ENCODE measurements at places on chromosomes 4 and X.

DNA sequence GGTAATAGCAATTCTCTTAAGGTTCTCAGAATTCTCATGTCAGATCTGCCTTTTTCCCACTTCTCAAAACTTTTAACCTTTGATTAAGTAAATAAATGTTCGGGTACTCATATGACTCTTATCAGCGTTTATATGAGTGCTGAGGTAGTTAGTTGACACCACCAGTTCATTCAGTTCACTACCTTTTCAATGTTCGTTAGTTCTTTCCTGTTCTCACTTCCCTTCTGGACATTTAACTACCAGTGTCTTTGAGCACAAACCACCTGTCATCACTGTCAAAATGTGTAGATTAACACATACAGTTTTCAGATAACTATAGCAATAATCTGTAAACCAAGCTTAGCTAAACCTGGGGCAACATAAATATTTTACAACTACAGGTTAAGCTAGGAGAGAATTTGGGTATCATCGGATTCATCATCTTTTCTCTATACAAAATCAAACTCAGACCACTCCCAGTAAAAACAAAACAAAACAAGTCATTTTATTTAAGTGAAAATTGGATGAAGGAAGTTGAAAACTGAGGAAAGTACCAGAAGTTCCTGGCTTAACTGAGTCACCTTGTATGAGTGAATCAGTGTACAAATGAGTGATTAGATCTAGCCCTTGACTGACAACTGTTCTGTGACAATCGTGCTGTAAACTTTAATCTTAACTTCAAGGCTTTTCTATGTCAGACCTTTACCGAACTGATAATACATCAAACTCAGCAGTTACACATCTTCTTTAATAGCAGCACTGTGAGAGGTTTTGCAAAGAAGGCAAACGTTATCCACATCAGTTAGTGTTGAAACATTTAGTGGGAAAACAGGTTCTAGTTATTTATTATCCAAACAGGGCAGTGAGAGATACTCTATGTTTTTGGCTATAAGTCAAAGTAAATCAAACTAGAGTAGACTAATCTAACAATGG is 41.9 kb downstream of the ARHGEF38 start:
- DNase-seq = peak; percentile 4

DNA sequence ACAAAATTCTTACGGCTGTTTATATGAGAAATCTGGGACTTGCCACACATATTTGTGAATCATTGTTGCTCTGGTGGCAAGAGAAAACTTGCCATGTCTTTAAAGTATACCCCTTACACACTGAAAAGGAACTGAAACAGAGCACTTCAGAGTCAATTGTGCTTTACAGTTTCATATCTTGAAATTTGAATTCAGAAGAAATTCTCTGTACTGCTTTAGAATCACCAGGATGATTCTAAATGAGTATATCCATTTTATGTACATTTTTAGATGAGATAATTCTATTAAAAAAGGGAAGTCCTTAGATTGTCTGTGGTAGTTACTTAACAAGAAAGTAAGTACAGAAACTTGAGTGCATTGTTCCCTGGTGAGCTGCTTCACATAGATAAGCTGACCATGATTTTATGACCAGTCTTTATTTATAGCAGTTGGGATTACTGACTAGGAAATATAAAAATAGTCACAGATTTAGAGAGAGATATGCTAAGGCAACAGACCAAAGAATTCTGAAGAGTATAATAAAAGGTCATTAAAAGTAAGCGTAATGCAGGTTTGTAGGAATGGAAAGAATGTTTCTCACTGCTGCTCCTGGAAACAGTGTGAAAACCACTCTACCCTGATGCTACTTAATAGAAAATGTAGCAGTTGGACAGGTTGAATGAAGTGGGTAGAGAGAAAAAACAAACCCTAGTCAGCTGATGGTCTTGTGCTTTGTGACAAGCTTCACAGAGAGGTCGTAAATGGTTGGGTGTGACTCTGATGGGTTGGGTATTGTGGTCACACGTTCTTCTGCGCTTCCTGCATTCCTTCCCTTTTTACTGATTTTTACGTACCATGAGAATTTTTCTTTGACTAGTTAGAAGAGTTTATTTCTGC is 41.0 kb downstream of the FNIP2 start:
- peak; percentile 36 for DNase-seq

- DNase-seq = no peak
These were observed 11.4 kb upstream of the PCDH18 start for GRCh38 chr4:137543648-137544047.

GRCh38 chr4:186771624-186772023 is 48.0 kb upstream of the FAT1 start:
- DNase-seq = no peak

DNA sequence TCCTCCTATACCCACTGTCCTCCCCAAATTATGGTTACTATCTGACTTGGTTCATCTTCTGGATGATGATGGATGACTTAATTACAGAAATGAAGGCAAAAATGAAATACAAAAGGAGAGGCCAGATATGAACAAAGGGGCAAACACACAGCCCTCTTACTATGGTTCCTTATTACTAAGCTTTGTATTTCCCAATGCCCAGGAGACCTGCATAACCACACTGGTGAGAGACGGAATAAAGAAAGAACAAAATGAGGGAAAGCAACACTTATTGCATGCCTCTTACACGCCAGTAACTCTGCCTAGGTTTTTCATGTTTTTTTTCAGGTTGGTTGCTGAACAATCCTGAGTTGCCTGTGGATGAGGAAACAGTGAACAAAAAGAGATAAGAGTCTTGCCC is 120.5 kb downstream of the SLC10A7 start:
- DNase-seq = no peak

GRCh38 chr4:3390288-3390811 is 51.4 kb upstream of the HGFAC start:
- no peak for DNase-seq

DNA sequence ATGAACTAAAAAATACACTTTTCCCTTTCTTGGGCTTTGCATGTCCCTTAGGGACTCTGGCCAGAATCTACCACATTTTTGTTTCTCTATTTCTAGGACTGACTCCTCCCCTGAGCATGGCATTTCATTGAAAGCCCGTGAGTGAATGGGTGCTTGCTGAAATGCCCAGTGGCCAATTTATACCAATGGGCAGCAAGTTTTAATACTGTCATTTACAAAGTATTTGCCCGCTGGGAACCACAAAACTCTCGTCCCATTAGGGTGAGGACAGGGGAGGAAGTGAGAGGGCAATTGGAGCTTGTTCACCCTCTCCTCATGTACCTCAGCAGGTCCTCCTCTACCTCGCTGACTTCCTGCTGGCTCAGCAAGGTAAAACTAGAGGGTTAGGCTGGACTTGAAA is 1.1 kb downstream of the SRPX2 start:
- DNase-seq = no peak

DNA sequence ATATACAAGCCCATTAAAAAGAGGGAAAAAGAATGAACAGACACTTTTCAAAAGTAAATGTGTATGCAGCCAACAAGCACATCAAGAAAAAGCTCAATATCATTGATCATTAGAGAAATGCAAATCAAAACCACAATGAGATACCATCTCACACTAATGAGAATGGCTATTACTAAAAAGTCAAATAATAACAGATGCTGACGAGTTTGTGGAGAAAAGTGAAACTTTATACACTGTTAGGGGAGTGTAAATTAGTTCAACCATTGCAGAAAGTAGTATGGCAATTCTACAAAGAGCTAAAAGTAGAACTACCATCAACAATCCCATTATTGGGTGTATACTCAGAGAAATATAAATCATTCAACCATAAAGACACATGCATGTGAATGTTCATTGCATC is 203.0 kb downstream of the ARAP2 start:
- DNase-seq = no peak

DNA sequence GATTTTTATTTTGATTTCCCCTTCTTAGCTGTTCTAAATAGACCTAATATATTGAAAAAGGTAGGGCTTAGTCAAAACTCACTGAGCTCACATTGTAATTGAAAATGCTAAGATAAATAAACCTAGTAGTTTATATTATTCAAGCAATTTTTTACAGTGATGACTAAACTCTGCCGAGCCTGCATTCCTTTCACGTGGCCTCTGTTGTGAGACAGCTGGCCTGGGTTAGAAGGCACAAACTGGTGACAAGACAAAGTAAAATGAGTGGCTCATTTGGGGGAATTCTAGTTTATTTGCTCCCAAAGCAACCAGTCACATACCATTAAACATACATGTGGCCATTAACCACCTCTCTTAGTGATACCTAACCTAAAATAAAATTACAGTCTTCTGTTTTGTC is 169.4 kb upstream of the TEX13C start:
- no peak for DNase-seq

GRCh38 chr4:110032603-110033002 is 119.9 kb downstream of the EGF start:
- no peak for DNase-seq

GRCh38 chrX:85303544-85303943 is 59.8 kb downstream of the ZNF711 start:
- DNase-seq = no peak

DNA sequence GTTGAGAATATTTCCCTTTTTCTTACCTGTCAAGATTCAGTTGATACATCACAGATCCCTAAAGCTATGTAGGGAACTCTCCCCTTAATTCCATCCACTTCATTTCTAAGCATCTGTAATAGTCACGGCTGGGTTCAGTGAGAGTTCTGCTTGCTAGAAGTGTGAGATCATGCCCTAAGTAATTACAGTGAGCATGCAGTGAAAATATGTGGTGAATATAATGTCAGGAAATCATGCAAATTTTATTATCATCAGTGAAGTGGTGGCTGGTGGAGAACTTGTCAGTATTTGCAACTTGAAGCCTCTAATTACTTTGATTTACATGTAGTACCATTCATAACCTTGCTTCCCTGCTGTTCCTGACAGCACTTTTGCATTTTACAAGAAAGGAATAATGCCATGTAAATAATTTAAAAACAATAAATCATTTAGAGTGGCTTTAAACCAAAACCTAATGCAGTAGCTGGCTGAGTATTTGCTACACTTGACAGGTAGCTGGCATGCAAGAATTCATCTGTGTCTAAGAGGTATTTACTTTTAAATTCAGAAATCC is 28.3 kb upstream of the CFAP299 start:
- DNase-seq = no peak

- DNase-seq = no peak
These were observed 74.4 kb downstream of the CASP3 start for GRCh38 chr4:184574861-184575260.

DNA sequence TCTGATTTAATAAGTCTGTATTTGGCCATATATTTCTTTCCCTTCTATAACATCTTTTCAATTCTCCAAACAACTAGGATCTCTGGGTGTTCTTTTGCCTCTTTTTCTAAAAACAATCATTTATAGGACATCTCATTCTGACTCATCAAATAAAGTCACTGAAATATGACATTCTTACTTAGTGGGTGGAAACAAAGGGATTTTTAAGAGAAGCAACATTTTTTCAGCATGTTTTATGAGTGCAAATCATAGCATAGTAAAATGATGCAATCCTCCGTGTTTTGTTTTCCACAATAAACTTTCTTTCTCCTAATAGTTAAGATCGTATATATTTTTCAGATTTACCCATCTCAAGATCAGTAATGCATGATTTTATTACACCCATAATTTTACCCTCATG is 179.8 kb downstream of the SPCS3 start:
- DNase-seq = no peak

GRCh38 chr4:159428975-159429692 is 326.3 kb downstream of the RAPGEF2 start:
- no peak for DNase-seq

GRCh38 chr4:157459785-157460184 is 239.3 kb downstream of the GRIA2 start:
- DNase-seq = no peak

DNA sequence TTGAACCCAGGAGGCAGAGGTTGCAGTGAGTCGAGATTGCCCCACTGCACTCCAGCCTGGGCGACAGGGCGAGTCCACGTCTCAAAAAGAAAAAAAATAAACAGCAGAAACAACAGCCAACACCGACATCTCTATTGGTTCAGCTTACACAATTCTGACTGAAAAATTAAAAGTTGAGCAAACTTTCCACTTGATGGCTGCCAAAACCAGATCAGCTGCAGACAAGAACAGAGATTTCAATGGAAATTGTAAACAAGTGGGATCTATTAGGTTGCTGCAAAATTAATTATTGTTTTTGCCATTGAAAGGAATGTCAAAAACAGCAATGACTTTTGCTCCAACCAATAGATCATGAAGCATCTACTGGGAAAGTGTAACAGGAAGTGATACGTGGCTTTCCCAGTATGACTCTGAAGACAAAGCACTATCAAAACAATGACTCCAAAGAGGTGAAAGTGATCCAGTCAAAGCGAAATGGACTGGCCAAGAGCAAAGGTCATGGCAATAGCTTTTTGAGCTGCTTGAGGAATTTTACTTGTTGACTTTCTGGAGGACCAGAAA is 26.3 kb downstream of the UPF3B start:
- DNase-seq = no peak

DNA sequence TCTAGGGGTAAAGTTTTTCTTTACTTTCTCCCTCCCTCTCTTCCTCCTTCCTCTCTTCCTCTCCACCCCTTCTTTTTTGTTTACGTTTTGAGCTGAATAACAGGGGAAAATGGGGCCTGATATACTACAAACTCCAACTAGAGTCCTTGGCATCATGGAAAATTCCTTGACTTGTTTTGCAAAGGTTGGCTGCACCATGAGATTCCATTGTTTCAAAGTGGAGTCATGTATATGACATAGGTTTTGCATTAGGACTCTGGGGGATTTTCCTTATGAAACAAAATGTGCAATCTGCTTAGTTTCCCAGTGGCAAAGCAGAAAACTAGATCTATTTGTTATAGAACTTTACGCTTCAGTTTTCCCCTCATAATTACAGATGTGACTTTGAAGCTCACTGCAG is 233.5 kb upstream of the PGRMC2 start:
- no peak for DNase-seq
